ENCODE measurements at places on chromosomes 3 and 15.

GRCh38 chr15:37758412-37758811 lies 176.0 kb upstream of the TMCO5A start:
- no peak for DNase-seq

DNA sequence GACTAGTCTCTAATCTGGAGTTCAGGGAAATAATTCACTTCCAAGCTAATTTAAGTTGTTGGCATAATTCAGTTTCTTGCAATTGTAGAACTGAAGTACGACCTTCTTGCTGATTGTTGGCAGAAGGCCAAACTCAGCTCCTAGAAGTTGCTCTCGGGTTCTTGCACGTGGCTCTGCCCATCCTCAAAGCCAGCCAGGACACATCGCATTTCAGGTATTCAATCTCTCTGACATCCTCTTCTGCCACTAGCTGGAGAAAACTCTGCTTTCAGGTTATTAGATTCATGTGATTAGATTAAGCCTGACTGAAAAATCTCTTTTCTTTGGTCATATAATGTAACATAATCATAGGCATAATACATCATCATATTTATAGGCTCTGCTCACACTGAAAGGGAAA lies 362.0 kb downstream of the ZPLD1 start:
- no peak for DNase-seq

DNA sequence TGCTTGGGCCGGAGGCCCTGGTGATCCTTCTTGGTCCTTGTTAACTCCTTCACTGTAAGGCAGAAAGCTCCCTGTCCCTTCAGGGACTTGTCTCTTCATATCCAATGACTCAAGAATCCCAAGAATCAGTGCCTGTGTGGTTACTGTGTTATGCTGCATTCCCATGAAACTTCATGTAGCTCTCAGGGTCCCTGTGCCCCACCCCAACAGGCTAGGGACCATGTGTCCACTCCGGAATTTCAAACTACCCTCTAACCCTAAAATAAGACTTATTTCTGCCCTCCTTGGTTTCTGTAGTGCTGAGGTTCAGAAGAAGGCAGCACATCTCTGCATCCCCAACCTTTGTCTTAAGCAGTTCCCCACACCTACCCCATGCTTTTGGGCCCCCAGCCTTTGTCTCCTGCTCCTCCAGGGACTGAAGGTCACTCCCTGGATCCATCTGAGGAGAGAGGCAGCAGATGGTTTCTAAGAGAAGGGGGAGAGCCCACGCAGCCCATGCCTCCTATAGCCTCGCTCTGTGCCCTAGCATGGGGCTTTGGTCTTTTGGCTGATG lies 531 bp upstream of the MAP1A start:
- no peak for DNase-seq

DNA sequence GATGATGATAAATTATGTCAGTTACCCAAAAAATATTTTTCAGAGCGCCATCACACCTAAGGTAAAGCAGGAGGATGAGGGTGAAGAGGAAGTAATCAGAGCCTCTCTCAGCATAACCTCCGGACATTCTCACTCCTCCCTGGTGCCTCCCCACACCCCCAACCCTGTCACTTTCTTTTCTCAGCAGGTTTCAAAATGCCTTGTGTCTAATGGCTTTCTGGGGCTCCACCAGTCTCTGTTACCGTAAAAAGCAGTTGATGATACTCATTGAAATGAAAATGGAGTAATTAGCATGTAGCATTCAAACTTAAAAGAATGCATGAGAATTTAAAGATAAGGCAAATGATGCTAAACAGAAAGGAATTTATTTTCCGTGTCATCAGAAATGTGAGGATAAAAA lies 180.0 kb downstream of the ERC2 start:
- DNase-seq: no peak

GRCh38 chr3:23795096-23795495 lies 10.7 kb upstream of the UBE2E1 start:
- no peak for DNase-seq

GRCh38 chr3:29171043-29171990 lies 109.6 kb upstream of the RBMS3 start:
- no peak for DNase-seq

- DNase-seq: no peak
Measured at GRCh38 chr15:77033729-77034671, 36.9 kb downstream of the TSPAN3 start.

GRCh38 chr15:70145261-70145660 lies 47.5 kb upstream of the TLE3 start:
- no peak for DNase-seq

DNA sequence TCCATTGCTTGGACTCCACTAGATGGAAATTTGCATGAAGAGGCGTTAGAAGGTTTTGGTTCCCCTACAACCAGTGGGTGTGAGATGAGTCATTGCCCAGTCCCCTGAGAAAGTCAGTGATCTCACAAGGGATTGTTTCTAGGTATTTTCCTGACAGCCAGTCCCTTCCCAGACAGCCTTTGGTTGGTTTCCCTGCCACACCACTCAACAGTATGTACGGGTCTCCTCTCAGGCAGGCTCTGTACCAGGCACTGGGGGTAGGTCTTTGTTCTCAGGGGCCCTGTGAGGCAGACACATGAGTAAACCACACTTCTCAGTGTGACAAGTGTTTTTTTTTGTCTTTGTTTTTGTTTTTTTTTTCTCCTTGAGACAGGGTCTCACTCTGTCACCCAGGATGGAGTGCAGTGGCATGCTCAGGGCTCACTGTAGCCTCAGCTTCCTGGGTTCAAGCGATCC lies 4.0 kb downstream of the LAMP3 start:
- no peak for DNase-seq

GRCh38 chr15:91017716-91018115 lies 4.7 kb downstream of the VPS33B start:
- no peak for DNase-seq

DNA sequence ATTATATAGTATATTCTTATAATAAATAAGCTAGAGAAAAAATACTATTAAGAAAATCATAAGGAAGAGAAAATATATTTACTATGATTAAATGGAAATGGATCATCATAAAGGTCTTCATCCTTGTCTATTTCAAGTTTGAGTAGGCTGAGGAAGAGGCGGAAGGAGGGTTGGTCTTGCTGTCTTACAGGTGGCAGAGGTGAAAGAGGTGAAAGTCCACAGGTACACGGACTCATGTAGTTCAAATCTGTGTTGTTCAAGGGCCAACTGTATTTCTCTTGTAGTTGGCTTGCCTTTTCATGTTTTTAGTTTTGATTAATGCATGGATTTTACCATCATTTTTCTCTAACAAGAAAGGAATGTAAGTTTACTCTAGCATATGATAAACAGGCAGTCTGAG lies 41.7 kb downstream of the PDCD6IP start:
- no peak for DNase-seq

DNA sequence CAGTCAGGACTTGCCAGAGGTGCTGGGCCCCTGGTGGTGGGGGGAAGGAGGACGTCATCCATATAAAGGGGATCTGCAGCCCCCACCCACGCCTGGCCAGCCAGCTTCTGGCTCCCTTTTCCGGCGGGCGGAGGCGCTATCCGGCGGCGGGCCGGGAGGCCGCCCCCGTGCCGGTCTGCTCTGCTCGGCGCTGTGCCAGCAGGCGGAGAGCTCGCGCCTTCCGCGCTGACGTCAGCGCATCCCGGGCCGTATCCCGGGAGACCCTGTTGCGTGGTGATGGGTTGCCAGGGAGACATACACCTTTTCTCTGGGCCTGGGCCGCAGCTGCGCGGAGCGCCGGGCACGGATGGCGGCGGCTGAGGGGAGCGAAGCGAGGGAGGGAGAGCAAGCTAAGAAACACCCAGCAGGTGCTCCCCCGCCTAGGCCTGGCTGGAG lies 1.1 kb downstream of the FAM131A start:
- DNase-seq: peak; percentile 96

Measured in BE2C (cell line).